ENCODE measurements at places on chromosomes 3 and 15. TPM values are rescaled to one million over a fixed set of nuclear protein-coding genes. Genes with fewer than 3 reads are reported as not detected.

GRCh38 chr3:53238051-53238850 lies 17.6 kb downstream of the TKT start:
- peak; percentile 66 for DNase-seq

GRCh38 chr3:36923981-36924743 lies 20.7 kb downstream of the TRANK1 start:
- DNase-seq, result no peak

- peak; percentile 43 for DNase-seq
Measured at GRCh38 chr15:77702211-77702957, 69.7 kb upstream of the LINGO1 start.

DNA sequence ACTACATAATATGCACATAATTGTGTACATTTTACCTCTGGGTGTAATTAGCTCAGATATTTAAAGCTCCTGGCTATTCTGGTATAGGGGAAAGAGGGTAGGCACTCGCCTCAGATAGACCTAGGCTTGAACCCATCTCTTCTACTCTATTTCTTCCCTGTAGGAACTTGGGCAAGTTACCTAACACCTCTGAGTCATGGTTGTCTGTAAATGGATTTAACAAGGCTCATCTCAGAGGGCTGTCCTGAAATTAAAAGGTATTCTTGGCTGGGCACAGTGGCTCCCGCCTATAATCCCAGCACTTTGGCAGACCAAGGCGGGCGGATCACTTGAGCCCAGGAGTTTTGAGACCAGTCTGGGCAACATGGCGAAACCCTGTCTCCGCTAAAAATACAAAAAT lies 30.7 kb downstream of the NANOGP8 start:
- no peak for DNase-seq

ARHGAP11A gene
- polyA plus RNA-seq, result 26.0 TPM

PATL2 gene
- 0.65 TPM for polyA plus RNA-seq

RLBP1 gene
- not detected for polyA plus RNA-seq

CFAP91 gene
- polyA plus RNA-seq, result 22.1 TPM

Measured in renal cortex interstitium (tissue), 15 donors.